ENCODE measurements at places on chromosomes 5 and 9.

GRCh38 chr9:23850242-23850689 is 24.2 kb upstream of the ELAVL2 start:
- no peak for DNase-seq

GRCh38 chr5:14715481-14715880 is 51.0 kb downstream of the OTULIN start:
- DNase-seq: no peak

GRCh38 chr5:28914297-28914696 is 1875.9 kb upstream of the CDH9 start:
- no peak for DNase-seq

- no peak for DNase-seq
Measured at GRCh38 chr5:158876263-158876942, 223.3 kb downstream of the EBF1 start.

GRCh38 chr5:33321026-33321425 is 119.7 kb upstream of the TARS1 start:
- DNase-seq: no peak

- DNase-seq: no peak
Measured at GRCh38 chr5:15904899-15905830, 274.4 kb downstream of the MARCHF11 start.

DNA sequence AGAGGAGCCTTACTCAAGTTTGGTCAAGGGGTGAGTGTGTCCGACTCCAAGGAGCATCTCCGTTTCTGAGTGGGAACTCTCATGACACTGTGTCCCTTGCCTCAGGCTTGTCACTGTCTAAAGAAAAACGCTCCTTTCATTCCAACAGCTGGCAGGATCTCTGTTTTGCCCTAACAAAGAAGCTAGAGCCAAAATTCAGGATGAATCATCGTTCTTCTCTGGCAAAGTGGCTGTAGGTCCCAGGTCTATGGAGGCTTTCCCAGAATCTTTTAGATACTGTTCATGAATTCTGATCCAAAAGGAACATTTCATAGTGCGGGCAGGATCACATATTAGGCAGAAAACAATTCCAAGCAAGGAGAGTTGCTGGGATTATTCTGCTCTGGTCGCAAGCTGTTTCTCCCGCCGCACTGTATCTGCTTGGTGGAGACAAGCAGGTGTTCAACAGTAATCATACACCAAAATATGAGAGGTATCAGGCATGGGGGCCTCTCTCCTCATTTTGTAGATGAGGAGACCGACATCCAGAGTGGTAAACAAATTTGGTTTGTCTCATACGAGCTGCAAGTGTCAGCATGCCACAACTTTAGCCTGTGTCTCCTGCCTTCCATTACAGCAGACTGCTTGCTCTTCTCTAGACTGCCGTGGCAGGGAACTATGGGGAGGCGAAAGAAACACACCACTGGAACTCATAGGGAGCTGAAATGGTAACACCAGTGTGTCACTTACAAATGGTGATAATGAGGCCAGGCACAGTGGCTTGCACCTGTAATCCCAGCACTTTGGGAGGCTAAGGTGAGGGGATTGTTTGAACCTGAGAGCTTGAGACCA is 72.6 kb downstream of the ENTREP1 start:
- DNase-seq: no peak

DNA sequence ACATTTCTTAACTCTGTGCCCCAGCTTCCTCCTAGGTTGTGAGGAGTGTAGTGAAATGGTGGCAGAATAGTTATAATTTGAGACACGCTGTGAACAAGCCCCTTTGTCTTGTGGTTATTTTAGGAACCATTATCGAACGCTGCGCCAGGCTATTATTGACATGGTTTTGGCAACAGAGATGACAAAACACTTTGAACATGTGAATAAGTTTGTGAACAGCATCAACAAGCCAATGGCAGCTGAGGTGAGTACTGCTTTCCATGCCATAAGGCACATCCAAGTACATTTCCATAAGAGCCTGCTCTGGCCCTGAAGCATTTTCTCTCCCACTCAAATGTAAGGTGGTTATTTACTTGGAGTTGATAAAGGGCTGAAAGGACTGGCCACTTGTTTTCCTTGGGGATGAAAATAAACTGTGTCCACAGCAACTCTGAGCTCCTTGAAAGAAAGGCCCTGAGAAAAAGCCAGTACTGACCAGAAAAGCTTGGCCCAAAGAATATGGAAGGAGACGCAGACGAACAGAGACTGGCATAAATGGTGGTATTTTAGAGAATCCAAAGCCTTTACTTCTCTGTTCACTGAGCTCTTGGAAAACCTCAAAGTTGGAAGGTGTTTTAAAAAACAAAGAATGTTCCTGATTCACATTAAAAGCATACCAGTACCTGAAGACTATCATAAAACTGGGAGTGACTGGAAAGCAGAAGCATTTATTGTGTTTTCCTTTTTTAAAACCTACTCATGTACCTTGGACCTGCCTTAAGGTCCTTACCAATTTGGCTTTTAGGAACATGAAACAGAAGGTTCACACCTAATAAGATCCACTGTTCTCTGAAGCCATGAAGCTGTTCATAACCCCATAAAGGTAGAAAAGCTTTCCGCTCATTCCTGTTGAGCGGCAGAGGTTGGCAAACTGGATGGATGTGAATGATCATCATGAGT is 72.2 kb downstream of the WDR41 start:
- no peak for DNase-seq

DNA sequence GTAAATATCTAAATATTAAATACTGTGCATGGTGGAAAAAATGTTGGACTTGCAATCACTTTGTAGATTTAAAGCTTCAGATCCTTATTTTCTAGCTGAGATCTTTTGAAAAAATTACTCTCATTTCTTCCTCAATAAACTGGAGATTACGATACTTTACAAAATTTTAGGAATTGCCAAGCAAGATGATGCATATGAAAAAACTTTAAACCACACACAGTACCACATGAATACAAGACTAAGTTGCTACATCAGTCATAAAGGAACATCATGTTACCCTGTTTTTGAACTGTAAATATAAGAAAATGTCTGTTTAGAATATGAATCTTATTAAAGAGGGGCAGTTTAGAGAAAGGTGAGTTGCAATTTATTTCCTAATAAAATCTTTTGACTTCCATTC is 703.6 kb upstream of the NUDT12 start:
- DNase-seq: no peak

DNA sequence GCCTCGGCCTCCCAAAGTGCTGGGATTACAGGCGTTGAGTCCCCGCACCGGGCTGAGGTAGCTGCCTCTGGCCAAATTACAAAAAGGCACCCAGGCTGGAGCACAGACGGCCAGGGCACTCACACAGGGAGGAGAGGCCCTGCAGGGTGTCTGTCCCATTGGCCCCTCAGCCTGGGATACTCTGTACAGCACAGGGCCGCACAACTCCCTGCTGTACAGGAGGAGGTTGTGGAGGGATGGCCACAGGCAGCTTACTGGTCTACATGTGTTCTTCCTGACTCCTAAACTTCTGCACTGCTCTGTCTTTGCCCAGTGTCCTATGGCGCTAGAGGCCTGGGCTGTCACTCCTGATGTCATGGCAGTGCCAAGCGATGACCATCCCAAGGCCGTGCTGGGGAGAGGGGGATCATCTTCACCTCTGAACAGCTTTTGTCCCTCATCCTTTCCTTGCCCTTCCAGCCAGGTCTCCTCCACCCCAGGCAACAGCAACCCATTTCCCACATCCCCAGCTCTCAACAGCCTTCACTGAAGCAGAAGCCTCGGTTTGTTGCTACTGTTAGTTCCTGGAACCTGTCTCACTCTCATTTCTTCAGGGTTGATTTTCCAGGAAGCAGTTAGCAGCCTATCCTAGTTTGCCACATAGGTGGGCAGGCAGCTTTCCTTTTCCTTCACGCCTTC is 1.8 kb upstream of the CNOT6 start:
- DNase-seq: no peak
